ENCODE measurements at places on chromosomes 3 and 15. TPM values are rescaled to one million over a fixed set of nuclear protein-coding genes. Genes with fewer than 3 reads are reported as not detected.

- DNase-seq, result no peak
- no peak overlapping the region for H3K27ac ChIP-seq
- no peak overlapping the region for H3K4me3 ChIP-seq
- H3K4me1 ChIP-seq, result no peaks in the 10 kb centered on the region
Observed at GRCh38 chr3:158258619-158259018, 148.7 kb downstream of the RSRC1 start.

- H3K27me3 ChIP-seq, result no peaks in the 10 kb centered on the region
- no peak for DNase-seq
- H3K4me3 ChIP-seq, result no peak overlapping the region
- no peaks in the 10 kb centered on the region for H3K36me3 ChIP-seq
Observed at GRCh38 chr15:95169541-95170459, 938.4 kb downstream of the MCTP2 start.

GRCh38 chr3:37862219-37862902 lies 681 bp downstream of the CTDSPL start:
- no peak overlapping the region for H3K27ac ChIP-seq
- DNase-seq, result peak; percentile 12

DNA sequence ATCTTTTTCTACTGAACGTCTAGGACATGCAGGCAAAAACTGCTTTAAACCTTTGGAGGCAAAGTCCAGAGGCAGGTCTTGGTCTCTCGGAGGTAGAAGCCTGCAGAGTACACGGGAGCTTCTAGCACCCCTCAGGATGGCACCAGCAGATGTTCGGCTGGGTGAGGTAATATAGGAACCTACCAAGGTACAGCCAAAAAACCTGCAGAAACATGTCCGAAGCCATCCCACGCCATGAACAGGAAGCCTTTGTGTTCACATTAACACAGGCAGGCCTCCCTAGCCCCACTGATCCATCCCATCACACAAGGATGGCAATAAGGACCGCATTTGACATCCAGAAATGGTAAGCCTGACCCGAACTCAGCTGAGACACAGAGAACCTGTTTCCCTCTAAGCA lies 157.9 kb upstream of the HES1 start:
- H3K27me3 ChIP-seq, result no peaks in the 10 kb centered on the region
- H3K4me1 ChIP-seq, result no peaks in the 10 kb centered on the region
- H3K4me3 ChIP-seq, result no peak overlapping the region
- DNase-seq, result no peak
- H3K27ac ChIP-seq, result no peak overlapping the region

DNA sequence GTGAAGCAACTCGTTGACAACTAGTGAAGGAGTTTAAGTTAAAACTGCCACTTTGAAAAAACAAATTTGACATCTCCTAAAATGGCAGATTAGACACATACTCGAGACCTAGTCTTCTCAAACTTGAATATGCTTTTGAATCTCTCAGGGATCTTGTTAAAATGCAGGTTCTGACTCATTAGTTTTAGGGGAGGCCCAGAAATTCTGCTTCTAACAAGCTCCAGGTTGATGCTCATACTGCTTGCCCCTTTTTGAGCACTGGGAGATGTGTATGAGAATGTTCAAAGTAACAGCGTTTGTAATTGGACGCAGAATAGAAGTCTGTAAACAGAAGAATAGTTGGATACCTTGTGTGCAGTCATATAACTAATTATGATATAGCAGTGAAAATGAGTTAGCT lies 1.6 kb downstream of the C3orf38 start:
- no peak for DNase-seq
- no peak overlapping the region for H3K27ac ChIP-seq
- H3K27me3 ChIP-seq, result no peaks in the 10 kb centered on the region
- H3K36me3 ChIP-seq, result peaks cover 4% of the 10 kb centered on the region
- peaks cover 15% of the 10 kb centered on the region for H3K4me1 ChIP-seq

- H3K4me1 ChIP-seq, result no peaks in the 10 kb centered on the region
- H3K27ac ChIP-seq, result no peak overlapping the region
- no peak for DNase-seq
- no peaks in the 10 kb centered on the region for H3K36me3 ChIP-seq
- no peak overlapping the region for H3K4me3 ChIP-seq
Observed at GRCh38 chr3:183710231-183710630, 12.6 kb downstream of the YEATS2 start.

GRCh38 chr15:87033056-87033455 lies 953.4 kb downstream of the AGBL1 start:
- no peak overlapping the region for H3K4me3 ChIP-seq
- H3K4me1 ChIP-seq, result no peaks in the 10 kb centered on the region
- H3K27ac ChIP-seq, result no peak overlapping the region
- no peak for DNase-seq
- no peaks in the 10 kb centered on the region for H3K27me3 ChIP-seq

DNA sequence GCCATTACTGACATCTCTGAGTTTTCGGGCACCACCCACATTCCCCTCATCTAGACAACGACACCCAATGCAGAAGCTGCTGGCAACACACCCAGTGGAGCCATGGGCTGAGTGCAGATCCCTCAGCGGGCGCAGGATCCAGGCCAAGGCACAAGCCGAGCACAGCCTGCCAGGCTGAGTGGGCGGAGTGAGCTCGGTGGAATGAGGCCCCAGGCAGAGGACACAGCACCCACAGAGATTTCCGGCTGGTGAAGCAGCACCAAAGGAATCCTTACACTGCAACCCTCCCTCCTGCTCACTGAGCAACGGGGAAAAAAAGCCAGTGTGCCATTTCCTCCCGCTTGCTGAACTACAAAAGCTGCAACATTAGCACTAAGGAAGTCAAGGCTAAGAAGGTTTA lies 34.3 kb downstream of the ZMAT3 start:
- peak overlapping the region; percentile 40 for H3K27ac ChIP-seq
- DNase-seq, result peak; percentile 24

DNA sequence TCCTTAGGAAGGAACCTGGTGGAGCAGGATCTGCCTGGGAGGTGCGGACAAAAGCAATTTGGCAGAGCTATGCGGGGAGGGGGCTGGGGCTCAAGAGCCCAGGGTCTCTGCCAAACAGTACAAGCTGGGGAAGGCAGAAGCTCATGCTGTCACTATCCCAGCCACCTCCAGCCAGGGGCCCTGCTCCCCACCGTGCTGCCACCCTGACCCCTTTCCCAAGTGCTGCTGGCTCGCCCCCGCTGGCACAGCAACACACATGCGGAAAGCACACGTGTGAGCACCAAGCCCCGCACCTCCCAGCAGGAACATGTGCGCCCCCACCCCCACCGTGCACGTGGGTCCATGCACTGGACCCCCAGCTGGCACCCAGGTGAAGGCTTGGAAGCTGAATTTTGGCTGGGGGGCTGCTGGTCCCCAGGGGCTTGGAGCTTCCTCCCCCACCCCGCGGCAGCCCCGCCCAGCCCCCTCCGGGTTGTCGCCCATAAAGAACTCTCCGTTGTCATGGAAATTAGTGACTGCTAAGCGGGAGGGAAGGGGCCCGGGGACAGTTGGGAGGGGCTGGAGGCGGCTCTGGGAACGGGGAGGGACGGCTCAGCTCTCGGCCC lies 742 bp downstream of the CAMKV start:
- H3K27ac ChIP-seq, result no peak overlapping the region
- peaks cover 76% of the 10 kb centered on the region for H3K27me3 ChIP-seq
- H3K4me3 ChIP-seq, result peak overlapping the region; percentile 32
- no peaks in the 10 kb centered on the region for H3K4me1 ChIP-seq
- H3K36me3 ChIP-seq, result no peaks in the 10 kb centered on the region
- no peak for DNase-seq

GRCh38 chr3:108342837-108343486 lies 46.6 kb downstream of the HHLA2 start:
- no peaks in the 10 kb centered on the region for H3K27me3 ChIP-seq
- H3K36me3 ChIP-seq, result no peaks in the 10 kb centered on the region
- H3K27ac ChIP-seq, result no peak overlapping the region
- H3K4me3 ChIP-seq, result no peak overlapping the region
- no peak for DNase-seq

GRCh38 chr3:195763076-195763830 lies 42.5 kb downstream of the MUC20 start:
- peaks cover 9% of the 10 kb centered on the region for H3K4me1 ChIP-seq
- no peak for DNase-seq
- H3K36me3 ChIP-seq, result no peaks in the 10 kb centered on the region
- H3K27me3 ChIP-seq, result peaks cover 53% of the 10 kb centered on the region
- H3K27ac ChIP-seq, result no peak overlapping the region

GRCh38 chr3:51876186-51876585 lies 785 bp upstream of the IQCF5 start:
- no peak overlapping the region for H3K27ac ChIP-seq
- no peaks in the 10 kb centered on the region for H3K36me3 ChIP-seq
- H3K4me1 ChIP-seq, result no peaks in the 10 kb centered on the region
- H3K27me3 ChIP-seq, result peaks cover 23% of the 10 kb centered on the region
- no peak overlapping the region for H3K4me3 ChIP-seq

- no peaks in the 10 kb centered on the region for H3K4me1 ChIP-seq
- no peak overlapping the region for H3K4me3 ChIP-seq
- no peaks in the 10 kb centered on the region for H3K36me3 ChIP-seq
Observed at GRCh38 chr15:37618353-37618752, 316.1 kb upstream of the TMCO5A start.

- no peaks in the 10 kb centered on the region for H3K36me3 ChIP-seq
- no peak overlapping the region for H3K27ac ChIP-seq
- peaks cover 3% of the 10 kb centered on the region for H3K4me1 ChIP-seq
Observed at GRCh38 chr3:188126934-188127333, 27.0 kb upstream of the LPP start.

DNA sequence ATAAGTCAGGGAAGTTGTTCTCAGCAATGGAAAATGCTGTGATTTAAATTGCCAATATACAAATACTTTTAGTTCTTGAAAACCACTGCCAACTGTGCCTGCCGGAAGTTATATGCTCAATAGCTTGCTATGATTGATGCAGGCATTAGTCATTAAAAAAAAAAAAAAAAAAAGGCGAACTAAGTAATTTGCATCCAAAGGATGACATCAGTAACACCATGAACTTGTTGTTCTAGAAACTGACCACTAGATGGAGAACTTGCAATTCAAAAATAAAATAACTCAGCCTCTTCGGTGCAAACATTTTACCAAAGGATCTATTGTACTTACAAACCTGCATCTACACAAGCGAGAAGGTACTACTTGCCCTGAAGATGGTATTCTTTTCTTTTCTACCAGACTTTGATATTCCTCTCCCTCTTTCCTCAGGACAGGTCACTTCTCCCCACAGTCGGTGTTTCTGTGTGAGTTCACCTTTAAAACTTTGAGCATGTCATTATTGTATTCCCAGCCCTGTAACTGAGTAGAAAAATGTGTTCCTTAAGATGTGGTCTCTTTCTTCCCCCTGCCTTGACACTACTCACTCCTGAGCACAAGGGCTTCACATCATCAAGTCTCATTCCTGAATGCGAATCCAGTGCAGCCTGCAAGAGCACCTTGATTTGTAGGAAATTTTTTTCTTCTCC lies 115.0 kb upstream of the VEPH1 start:
- no peak overlapping the region for H3K27ac ChIP-seq
- no peaks in the 10 kb centered on the region for H3K27me3 ChIP-seq
- no peaks in the 10 kb centered on the region for H3K36me3 ChIP-seq
- H3K4me3 ChIP-seq, result no peak overlapping the region

DNA sequence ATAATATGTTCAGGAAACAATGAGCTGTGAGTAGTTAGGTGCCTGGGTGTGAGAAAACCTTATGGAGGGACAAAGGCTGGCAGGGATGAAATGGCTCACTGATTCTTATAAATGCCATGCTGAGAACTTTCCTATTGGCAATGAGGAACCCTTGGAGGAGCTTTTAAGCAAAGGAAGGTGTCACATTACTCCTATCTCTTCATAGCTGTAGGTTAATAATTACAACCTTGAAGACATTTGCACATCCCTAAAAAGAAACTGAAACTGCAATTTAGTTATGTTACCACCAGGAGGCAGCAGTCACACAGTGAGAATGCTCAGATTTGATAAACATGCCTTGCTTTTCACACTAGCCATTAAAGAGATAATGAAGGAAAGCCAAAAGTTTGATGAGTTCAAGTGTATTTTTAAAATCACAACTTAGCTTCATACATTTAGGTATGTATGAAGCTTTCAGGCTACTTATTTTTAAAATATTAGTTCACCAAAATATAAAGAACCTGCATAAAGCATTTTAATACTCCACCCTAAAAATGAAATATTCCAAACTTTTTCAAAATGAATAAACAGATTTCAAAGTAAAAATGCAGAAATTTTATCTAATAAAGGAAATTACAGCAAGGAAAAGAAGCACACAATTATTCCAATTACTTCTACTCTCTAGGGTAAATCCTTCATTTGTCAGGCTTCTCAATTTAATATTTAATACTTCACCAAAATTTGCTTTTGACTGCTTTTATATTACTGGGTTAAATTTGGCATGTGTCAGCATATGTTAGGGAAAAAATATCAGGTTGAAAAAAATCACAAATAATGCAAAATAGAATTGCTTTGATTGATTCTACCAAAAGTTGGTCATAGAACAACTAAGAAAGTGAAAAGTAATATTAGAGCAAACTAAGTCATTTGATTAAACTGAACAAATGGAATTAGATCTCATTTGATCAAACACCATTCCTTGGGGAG lies 136.9 kb upstream of the SLC2A2 start:
- H3K27me3 ChIP-seq, result no peaks in the 10 kb centered on the region
- H3K36me3 ChIP-seq, result peaks cover 79% of the 10 kb centered on the region
- no peaks in the 10 kb centered on the region for H3K4me1 ChIP-seq
- DNase-seq, result no peak
- H3K27ac ChIP-seq, result no peak overlapping the region

- H3K4me3 ChIP-seq, result no peak overlapping the region
- H3K36me3 ChIP-seq, result peaks cover 23% of the 10 kb centered on the region
- no peak overlapping the region for H3K27ac ChIP-seq
- no peaks in the 10 kb centered on the region for H3K27me3 ChIP-seq
Observed at GRCh38 chr3:15286022-15286421, 46.4 kb downstream of the SH3BP5 start.

- DNase-seq, result no peak
- no peaks in the 10 kb centered on the region for H3K27me3 ChIP-seq
- no peaks in the 10 kb centered on the region for H3K36me3 ChIP-seq
Observed at GRCh38 chr3:135896613-135897012, 68.9 kb upstream of the PPP2R3A start.

GRCh38 chr3:119395923-119396358 lies 67.5 kb downstream of the TMEM39A start:
- no peak overlapping the region for H3K27ac ChIP-seq
- H3K4me3 ChIP-seq, result no peak overlapping the region
- no peak for DNase-seq
- peaks cover 4% of the 10 kb centered on the region for H3K36me3 ChIP-seq
- H3K4me1 ChIP-seq, result no peaks in the 10 kb centered on the region
- no peaks in the 10 kb centered on the region for H3K27me3 ChIP-seq

GRCh38 chr15:92020207-92020606 lies 166.7 kb downstream of the SLCO3A1 start:
- no peaks in the 10 kb centered on the region for H3K36me3 ChIP-seq
- no peak overlapping the region for H3K4me3 ChIP-seq
- H3K27me3 ChIP-seq, result no peaks in the 10 kb centered on the region
- no peak overlapping the region for H3K27ac ChIP-seq
- DNase-seq, result no peak

The SCN11A gene
- total RNA-seq, result 0.12 TPM

The GLDN gene
- not detected for total RNA-seq

The FAM174B gene
- total RNA-seq, result 4.2 TPM

The RLBP1 gene
- total RNA-seq, result not detected

The ITIH1 gene
- not detected for total RNA-seq

The LEO1 gene
- 19.1 TPM for total RNA-seq

The IL12A gene
- total RNA-seq, result 2.8 TPM

The PP2D1 gene
- total RNA-seq, result not detected

The PRSS50 gene
- not detected for total RNA-seq

The REC114 gene
- not detected for total RNA-seq

The PLSCR2 gene
- total RNA-seq, result not detected

The TM6SF1 gene
- total RNA-seq, result 2.1 TPM

Data from T-cell (primary cell).